CD4-positive, alpha-beta T cell treated with Interleukin-1 beta for 1 hour (primary cell): ENCODE measurements at places on chromosomes 5 and 9.

DNA sequence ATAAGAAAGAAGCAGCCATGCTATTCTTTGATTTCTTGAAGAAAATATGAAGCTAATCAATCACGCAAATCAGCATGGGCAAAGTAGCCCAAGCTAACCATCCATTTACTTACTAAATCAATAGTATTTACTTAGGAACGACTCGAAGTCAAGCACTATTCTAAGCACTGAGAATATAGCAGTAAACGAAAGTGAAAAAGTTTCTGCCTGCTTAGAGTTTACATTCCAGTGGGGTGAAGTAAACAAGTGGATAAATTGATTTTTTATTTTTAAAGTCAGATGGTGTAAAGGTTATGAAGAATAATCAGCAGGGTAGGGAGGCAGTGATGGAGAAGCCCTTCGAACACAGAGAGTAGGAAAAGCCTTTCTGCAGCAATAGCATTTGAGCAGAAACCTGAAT is 5.5 kb downstream of the TSTD2 start:
- DNase-seq, result no peak

GRCh38 chr5:133227897-133228296 is 176.1 kb downstream of the HSPA4 start:
- no peak for DNase-seq

- no peak for DNase-seq
These were observed 48.2 kb downstream of the RASGEF1C start for GRCh38 chr5:180160789-180161188.

GRCh38 chr5:107384256-107384655 is 286.5 kb downstream of the EFNA5 start:
- DNase-seq, result no peak

GRCh38 chr5:59496524-59497134 is 396.9 kb downstream of the PDE4D start:
- DNase-seq, result no peak

DNA sequence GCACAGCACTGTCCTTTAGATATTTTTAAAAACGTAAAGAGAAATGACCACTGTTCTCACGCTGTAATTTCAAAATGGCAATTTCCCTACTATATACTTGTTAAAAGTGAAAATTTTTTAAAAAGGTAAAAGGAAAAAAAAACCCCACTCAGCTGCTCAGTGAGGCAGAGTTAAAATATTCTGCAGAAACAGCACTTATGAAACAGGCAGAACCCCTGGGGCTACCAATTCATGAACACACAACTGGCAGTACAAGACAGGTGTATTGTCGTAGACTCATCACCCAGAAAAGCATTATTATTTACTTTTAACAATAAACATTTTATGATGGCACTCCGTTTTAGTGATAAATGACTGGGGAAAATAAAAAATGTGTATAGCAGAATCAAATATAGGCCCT is 1.5 kb upstream of the RASGRF2 start:
- DNase-seq, result no peak

DNA sequence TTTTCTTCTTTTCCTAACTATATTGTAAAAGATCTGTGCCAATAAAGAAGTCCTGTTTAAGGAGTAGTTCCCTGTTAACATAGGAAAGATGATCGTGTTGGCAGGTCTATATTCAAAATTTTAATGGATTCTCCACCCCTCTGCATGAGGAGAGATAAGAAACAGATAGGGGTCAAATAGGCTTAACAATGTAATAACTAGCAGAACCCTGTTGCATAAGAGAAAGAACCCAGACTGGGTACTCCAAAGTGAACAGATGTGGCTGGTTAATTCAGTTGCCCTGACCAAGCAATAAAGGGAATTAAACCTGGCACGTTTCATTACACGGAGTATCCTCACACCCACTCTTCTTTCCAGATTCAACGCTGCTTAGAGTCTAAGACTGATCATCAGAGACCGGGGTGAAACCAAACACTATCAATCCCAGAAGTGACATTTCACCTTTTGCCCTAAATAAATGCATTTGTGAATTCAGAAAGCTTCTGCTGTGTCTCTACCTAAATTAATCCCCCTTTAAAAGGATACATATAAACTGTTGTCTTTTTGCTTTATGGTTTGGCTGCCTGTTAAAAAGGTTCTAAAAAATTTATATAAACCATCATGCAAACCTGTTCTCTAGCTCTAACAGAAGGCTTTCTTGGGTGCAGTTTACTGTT is 1276.9 kb upstream of the WWC1 start:
- DNase-seq, result no peak

GRCh38 chr9:89051421-89052025 is 60.3 kb downstream of the S1PR3 start:
- DNase-seq, result no peak

DNA sequence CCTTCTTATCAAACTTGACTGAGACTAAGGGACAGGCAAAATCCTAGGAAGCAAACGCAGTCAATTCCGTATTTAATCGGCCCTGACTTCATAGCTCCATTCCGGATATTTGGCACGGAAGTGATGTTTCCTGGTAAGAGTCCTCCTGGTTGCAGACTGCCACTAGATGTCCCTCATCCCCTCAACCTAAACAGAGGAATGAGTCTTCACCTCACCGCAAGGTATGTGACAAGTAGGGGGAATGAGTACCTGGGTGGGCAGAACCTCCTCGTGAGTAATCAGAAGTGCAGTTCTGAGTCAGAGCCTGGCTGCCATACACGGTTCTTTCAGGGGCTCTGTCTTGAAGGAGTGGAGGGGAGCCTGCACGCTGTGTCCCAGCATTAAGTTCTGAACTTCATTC is 173.6 kb downstream of the MUSK start:
- no peak for DNase-seq

DNA sequence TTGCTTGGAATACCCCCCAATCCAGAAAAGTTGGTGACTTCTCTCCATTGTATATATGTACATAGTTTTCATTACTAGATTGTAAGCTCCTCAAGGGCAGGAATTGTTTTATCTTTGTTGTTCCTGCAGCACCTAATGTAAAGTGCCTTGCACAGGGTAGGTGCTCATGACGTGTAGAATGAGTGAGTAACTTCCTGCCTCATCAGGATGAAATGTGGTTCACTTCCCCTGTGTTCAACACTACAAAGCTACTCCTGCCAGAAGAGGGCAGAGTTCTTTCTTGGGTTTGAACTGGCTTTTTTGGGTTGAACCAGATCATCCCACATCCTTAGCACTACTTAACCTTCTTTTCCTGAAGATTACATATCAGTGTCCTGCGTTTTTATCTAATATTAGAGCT is 23.9 kb downstream of the GTF3C4 start:
- peak; percentile 15 for DNase-seq

DNA sequence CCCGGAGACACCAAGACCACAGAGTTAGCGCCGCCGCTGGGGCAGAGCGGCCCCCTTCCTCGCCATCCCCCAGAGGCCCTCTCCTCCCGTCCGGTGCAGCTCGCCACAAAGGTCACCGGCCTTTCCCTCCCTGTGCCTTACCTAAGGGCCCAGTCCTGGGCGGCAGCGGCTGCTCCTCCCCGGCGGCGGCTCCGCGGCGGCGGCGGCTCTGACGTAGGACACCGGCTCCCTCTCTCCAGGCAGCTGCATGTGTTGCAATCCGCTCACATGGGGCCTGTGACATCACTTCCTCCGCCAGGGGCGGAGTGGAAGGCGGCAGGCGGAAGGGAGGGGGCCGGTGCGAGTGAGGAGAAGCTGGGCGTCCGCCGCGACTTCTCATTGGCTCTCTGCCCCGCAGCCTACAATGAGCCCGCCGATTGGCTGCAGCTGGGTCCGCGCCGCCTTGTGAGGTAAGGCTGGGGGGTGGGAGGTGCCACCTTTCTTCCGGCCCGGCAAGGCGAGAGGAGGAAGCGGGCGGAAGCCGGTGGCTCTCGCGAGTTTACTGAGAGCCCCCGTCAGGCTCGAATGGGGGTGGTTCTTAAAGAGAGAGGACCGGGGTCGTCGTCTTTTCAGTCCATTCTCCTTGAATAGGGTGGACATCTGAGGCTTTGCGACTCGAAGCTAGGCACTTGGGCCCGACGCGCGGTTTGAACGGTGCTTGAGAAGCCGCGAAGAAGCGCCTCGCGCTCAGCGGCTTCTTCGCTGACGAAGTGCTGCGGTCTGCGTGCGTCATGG is at the start of gene ETF1:
Gene ETF1 (minus strand): TSS at position 281 of the 774 bp plus-strand sequence. CDS start 318 bp downstream, outside the sequence.
- DNase-seq, result peak; percentile 100

- DNase-seq, result no peak
These were observed 43.6 kb downstream of the JADE2 start for GRCh38 chr5:134568761-134569695.

DNA sequence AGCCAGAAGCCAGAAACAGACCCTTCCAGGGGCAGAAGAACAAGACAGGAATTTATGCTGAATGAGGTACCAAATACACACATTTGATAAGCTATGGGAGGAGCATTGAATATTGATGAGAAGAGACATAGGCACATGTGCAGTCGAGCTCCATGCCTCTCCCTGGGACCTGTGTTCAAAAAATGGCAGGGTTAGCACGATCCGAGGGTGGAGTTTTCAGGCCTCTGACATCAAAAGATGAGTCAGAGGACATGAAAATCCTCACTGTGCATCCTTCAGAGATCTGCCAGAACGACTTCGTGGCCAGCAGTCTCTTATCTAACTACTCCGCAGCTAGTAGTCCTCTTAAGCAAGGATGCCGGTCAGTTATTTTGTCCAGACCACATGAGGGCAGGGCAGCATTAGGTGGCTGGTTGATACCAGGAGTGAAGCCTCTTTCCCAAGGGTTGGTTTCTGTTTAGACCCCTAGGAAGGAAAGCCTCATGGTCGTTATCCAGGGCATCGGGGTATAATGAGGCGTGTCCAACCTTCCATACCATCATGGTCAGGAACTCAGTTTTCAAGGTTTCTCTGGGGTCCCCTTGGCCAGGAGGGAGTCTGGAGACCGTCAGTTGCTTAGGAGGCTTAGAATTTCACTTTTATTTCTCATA is 11.6 kb upstream of the CMBL start:
- no peak for DNase-seq

DNA sequence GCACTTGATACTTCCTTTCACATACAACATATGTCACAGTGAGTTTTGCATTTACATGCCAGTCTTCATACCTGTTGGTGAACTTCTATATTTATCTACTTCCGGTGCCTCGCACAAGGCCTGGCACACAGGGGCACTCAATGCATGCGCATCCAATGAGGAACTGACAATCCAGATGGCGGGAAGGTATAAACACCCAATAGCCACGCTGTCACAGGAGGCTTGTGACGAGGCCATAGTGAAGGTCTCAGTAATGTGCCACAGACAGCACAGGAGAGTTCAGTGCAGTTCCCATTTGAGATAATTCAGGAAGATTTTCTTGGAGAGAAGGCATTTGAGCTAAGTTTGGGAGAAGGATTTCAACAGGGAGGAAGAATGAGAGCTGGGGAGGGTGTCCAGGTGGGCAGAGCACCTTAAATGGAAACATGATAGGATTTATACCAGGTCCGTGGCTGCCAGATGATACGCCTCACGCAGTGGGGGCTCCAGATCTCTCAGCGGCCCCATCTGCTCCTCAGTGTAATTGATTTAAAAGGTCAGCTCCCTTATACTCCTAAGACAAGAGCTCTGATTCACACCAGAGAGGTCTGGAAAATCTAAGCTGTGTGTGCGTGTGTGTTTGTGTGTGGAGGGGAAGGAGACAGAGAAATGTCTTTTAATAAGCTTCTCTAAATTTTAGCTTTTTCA is 206.2 kb downstream of the DCP2 start:
- DNase-seq, result no peak

DNA sequence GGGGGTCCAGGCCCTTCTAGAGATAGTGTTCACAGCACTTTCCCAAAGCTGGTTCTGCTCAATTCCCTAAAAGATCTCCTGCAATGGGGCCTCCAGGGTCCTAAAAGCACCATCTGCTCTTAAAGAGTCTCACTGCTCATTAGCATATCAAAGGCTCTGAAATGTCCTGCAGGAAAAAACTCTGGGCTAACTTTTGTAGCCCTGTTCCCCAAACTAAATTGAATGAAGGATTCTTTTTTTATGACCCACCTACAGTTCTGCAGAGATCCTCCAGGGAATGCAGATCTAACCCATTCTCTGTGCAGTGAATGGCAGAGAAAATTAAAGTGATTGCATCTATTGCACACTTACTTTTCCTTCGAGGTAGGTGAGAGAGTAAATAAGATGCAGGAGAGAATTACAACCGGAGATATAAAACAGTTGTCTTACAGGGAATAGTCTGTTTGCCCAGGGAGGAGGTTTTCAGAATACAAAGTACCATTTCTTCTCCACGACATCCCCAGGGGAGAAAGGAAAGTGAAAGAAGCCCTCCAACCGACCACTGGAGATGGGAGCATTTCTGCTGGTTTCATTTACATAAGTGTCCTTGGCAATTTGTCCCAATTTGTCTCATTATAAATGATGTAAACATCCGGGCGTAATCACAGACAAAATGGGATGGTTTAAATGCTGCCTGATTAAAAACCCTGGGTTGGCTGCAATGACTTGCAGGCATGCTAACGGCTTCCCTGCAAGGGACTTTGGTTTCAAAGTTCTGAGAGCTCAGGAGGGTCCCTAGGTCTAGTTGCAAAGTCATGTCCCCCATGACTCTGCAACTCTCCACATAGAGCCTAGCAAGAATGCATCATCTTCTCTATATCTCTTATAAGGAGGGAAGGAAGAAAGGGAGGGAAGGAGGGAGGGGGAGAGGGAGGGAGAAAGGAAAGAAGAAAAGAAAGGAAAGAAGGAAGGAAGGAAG is 114.0 kb downstream of the KCNIP1 start:
- DNase-seq, result no peak

GRCh38 chr9:89801742-89802670 is 197.2 kb downstream of the GADD45G start:
- DNase-seq, result no peak

GRCh38 chr5:157917899-157918809 is 59.2 kb upstream of the CLINT1 start:
- DNase-seq, result peak; percentile 47

- no peak for DNase-seq
These were observed 51.1 kb downstream of the CCDC192 start for GRCh38 chr5:127754259-127754658.
